ENCODE measurements at places on chromosomes 4 and X.

DNA sequence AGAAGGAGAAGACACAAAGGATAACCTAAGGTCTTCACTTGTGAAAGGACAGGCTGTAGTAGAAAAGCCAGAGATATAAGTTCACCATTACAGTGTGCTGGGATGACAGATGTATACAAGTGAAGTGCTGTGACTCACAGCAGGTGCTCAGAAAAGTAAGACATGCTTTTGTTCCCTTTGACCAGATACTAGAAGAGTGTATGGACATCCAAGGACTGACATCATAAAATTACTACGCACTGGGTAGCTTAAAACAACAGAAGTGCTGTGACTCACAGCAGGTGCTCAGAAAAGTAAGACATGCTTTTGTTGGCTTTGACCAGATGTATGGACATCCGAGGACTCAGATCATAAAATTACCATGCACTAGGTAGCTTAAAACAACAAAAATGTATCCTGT lies 61.6 kb upstream of the BTC start:
- no peak for DNase-seq

- DNase-seq: no peak
These were observed 30.4 kb downstream of the SH3TC1 start for GRCh38 chr4:8229331-8229975.

DNA sequence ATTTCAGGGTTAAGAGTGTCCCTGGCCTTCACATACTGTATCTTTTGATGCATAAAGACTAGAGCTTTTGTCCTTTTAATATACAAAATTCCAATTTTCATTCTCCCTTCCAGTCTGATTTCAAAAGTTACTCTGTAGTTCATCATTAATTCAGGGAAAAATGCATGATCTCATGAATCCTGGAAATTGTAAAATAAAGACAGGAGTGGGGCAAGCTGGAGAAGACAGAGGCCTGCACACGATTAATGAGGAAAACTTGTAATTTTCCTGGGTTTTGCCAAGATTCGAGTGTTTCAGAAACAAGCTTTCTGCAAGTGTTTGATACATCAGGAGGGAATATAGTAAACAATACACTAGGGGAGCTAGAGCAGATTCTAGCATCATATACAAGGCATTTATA lies 947.9 kb downstream of the FAT4 start:
- DNase-seq: no peak

GRCh38 chr4:20252656-20253282 lies 1.1 kb downstream of the SLIT2 start:
- DNase-seq: peak; percentile 40

- DNase-seq: no peak
These were observed 708.9 kb upstream of the HS3ST1 start for GRCh38 chr4:12137575-12137974.

GRCh38 chrX:139766545-139766983 lies 58.6 kb upstream of the MCF2 start:
- no peak for DNase-seq

DNA sequence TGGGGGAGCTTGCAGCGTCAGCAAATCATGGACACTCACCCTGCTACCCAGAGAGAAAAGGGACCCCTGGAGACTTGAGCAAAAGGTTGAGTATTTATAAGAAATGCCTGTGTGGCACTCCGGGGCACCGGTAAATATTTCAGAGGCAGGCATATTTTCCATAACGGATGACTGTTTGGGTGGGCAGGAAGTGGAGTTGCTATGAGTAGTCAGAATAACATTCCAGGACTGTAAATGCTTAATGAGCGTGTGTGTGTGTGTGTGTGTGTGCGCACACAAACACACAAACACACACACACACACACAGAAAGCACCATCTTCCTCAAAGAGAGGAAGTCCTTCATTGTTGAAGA lies 74.6 kb downstream of the MXRA5 start:
- peak; percentile 88 for DNase-seq

DNA sequence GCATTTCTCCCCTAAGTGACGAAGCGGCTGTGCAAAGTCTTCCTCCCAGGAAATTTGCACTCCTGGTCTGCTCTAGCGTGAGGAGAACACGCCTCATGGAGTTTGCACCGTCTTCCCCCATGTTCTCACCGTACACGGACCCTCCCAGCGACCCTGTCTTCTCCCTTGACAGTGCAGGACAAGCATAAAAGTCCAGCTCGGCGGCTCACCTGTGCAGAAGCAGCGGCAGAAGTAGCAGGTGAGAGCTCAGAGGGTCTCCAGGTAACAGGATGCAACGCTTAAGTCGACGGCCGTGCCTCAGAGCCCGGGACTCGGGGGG lies 314 bp downstream of the P2RY8 start:
- no peak for DNase-seq

DNA sequence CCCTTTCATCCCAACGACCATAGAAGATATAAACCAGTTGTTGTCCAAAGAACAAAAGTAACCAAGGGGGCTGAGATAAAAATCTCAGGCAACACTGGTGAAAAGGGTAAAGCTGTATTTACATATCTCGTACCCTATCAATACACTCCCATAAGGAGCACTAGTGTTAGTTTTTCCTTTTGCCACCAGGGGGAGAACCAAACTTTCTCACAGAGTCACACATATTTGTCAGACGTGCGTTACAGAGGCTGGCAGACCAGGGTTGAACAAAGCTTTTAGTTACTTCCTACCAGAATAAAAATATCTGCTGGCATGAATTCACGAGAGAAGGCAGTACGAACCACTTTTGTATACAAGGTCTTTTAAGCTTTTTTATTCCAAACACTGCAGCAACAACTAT lies 88.3 kb downstream of the AMELX start:
- peak; percentile 58 for DNase-seq

DNA sequence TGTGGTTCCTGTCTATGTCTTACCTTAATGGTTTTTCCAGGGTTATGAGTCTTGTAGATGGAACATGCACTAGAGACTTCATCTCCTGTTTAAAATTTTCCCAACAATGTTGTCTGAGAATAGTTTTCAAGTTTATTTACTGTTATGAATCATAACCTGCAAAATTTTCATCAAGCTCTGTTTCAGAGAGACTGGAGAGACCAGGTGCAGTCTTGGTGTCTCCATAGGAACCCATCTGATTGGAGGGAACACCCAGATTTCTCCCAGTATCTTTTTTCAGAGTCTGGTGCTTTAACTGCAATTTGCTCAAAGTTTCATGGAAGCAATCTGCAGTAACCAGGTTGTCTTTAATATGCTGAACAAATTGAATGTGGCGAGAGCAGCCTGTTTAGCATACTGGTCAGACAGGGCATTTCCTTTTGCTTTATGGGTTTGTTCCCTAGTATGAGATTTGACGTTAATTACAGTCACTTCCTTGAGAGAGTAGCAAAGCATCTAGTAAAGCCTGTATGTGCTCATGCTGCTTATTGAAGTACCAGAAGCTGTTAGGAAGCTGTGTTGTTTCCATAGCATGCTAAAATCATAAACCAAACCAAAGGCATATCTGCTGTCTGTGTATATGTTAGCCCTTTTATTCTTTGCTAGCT lies 18.8 kb upstream of the VSIG1 start:
- peak; percentile 2 for DNase-seq

- no peak for DNase-seq
These were observed 55.6 kb downstream of the SLITRK4 start for GRCh38 chrX:143580266-143580665.
